Esophagus squamous epithelium (tissue), 5 donors: ENCODE measurements at places on chromosomes 1 and 21.

GRCh38 chr1:32339363-32339978 is 3.4 kb upstream of the MARCKSL1 start:
- peaks cover 29% of the 10 kb centered on the region for H3K4me1 ChIP-seq
- H3K27me3 ChIP-seq: no peaks in the 10 kb centered on the region
- DNase-seq: no peak
- no peak overlapping the region for H3K27ac ChIP-seq
- H3K4me3 ChIP-seq: no peak overlapping the region

GRCh38 chr1:154741327-154741726 is 128.8 kb downstream of the KCNN3 start:
- H3K4me1 ChIP-seq: peaks cover 17% of the 10 kb centered on the region
- DNase-seq: no peak
- H3K27me3 ChIP-seq: peaks cover 30% of the 10 kb centered on the region
- H3K36me3 ChIP-seq: no peaks in the 10 kb centered on the region
- no peak overlapping the region for H3K4me3 ChIP-seq
- no peak overlapping the region for H3K27ac ChIP-seq

DNA sequence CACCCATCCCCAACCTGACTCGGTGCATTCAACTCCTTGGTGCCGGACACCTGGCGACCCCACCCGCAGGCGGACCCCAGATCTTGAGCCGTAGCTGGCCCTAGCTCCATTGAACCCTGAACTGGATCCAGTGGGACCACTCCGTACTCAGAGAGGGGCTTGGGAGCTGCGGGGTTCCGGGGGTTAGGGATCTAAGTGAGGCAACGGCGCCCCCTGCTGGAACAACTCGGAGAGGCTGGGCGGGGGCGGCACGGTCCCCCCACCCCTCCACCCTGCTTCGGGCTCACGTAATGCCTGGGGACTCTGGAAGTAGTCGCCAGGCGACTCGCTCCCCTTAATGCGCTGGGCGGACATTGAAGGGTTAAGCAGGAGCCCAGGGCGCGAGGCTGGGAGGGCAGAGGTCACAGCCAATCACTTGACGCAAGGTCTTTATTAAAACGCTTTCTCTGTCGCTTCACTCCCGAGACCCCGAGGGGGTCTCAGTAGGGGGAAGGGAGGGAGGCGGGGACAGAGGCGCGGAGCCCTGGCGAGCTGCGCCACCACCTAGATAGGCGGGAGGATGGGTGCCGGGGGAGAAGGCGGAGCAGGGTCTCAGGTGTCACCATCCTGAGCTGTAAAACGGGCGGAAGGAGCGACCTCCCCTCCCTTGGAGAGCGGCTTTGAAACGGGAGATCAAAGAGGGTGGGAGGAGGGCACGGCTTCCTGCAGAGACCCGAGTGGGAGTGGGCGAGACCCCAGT is 704 bp upstream of the CRABP2 start:
- no peaks in the 10 kb centered on the region for H3K36me3 ChIP-seq
- H3K27ac ChIP-seq: peak overlapping the region; percentile 76
- no peaks in the 10 kb centered on the region for H3K27me3 ChIP-seq
- DNase-seq: no peak
- peak overlapping the region; percentile 37 for H3K4me3 ChIP-seq

GRCh38 chr1:164772635-164773034 is 213.7 kb downstream of the PBX1 start:
- H3K36me3 ChIP-seq: no peaks in the 10 kb centered on the region
- H3K4me3 ChIP-seq: no peak overlapping the region
- H3K27ac ChIP-seq: peak overlapping the region; percentile 84

DNA sequence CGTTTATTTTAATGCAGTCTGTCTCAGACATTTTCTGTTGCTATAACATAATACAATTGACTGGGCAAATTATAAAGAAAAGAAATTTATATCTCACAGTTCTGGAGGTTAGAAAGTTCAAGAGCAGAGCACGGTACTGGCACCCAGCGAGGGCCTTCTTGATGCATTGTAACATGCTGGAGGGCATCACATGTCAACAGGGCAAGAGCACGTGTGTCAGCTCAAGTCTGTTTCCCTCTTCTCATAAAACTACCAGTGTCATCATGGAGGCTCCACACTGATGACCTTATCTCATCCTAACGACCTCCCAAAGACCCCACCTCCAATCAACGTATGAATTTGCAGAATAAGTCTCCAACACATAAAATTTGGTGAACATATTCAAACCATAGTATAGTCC is 90.6 kb upstream of the GRIK1 start:
- H3K4me3 ChIP-seq: no peak overlapping the region
- H3K27me3 ChIP-seq: no peaks in the 10 kb centered on the region
- no peak for DNase-seq
- no peaks in the 10 kb centered on the region for H3K4me1 ChIP-seq
